Hypothalamus (tissue), 51 donors: ENCODE measurements at places on chromosomes 6 and 20.

DNA sequence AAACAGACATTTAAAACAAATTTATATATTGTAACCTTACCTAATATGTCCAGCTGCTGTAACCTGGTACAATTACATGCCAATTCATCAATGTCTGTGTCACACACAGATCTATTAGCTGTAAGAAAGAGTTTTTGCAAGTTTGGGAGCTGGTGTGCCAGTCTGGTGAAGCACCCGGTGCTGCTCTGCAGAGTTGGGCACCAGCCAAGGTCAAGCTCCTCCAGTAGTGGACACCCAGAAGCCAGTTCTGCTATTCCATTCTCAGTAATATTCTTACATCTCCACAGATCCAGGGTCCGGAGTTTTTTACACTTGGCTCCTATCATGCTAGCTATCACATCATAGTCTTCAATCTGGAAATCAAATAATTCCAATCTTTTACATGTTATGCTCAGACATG is 41.0 kb downstream of the POU3F2 start:
- no peak for DNase-seq

DNA sequence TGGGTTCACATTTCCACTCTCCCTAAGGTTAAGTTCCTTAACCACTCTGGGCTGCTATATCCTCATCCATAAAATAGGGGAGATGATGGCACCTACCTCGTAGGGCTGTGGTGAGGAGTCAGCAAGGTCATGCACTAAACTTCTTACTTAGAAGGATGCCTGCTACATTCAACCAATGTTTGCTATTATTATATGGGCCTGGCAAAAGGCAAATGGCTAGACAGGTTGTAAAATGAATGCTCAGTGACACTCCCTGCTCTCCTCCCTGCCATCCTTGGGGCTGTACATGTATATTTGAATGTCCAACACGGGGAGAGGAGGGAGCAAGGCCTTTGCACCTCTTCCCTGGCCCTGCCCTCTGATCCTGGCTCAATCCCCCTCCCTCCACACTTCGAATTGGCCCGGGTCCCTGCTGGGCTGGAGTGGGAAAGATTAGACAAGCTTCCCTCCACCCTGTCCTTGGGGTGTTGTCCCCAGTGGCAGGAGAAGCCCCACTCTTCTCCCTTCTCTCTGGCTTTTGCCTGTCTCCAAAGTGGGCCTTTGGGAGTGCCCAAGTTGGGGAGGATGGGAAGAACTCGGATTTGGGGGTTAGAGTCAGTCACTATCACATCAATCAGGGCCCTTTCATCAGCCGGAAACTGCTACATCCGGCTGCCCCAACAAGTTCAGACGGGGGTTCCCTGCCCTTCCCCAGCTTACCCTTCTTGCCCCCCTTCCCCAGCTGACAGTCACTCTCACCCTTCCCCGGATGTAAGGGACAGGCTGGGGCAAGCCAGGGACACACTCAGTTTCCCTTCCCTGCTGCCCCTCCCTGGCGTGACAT is 36.3 kb upstream of the VEGFA start:
- DNase-seq, result no peak

- DNase-seq, result no peak
Measured at GRCh38 chr6:144152334-144152900, 2.1 kb downstream of the STX11 start.

DNA sequence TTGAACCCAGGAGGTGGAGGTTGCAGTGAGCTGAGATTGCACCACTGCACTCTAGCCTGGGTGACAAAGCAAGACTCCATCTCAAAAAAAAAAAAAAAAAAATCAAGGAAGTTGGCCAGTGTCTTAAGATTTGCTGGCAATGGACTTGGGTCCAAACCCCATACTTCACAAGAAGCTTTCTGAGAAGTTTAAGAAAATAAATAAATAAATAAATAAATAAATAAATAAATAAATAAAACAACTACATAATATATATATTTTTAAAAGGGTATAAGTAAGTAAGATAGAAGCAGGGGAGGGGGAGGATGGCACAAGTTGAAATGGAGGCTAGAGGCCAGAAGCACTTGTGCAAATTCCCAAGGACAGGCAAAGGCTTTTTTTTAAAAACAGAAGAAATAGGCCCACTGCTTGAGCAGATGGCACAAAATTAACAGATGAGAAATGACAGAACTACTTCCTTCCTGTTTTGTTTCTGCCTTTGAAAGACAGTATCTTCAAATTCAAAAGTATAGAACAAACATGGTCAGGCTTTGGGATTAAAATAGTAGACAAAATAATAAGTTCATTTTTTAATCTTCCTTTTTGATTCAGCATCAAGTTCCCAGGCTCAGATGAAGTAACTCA is 287.7 kb downstream of the ALDH8A1 start:
- no peak for DNase-seq

DNA sequence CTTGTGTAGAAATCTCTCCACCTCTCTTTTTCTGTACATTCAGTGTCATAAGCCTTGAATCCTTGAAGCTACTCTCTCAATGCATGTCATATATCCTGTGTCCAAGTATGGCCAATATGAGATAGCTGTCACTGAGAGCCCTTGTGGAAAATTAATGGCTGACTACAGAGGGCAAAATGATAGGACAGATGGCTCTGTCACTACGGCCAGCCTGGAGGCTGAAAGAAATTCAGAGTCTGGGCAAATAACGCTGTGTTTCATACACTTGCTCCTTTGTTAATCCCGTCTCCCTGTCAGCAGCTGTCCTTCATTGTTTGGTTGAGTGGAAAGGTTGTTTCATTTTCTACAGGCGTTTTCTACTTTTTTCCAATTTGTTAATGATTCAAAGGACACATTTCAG is 70.4 kb upstream of the VGLL2 start:
- no peak for DNase-seq

GRCh38 chr6:53410508-53411258 is 61.9 kb upstream of the ELOVL5 start:
- peak; percentile 21 for DNase-seq

- no peak for DNase-seq
Measured at GRCh38 chr6:64062960-64063683, 427.5 kb downstream of the PHF3 start.

DNA sequence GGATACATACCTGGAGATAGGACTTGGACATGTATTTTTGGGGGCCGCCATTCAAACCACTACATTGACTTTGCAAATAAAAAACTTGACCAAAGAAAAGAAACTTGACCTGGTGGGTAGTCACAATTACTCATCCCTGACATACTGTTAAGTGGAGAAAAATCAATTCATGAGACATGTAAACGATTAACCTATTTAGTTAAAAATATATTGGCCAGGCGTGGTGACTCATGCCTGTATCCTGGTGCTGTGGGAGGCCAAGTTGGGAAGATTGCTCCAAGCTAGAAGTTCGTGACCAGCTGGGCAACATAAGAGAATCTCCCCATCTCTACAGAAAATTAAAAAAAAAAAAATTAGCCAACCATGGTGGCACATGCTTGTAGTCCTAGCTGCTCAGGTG is 2.5 kb upstream of the SRSF12 start:
- no peak for DNase-seq

DNA sequence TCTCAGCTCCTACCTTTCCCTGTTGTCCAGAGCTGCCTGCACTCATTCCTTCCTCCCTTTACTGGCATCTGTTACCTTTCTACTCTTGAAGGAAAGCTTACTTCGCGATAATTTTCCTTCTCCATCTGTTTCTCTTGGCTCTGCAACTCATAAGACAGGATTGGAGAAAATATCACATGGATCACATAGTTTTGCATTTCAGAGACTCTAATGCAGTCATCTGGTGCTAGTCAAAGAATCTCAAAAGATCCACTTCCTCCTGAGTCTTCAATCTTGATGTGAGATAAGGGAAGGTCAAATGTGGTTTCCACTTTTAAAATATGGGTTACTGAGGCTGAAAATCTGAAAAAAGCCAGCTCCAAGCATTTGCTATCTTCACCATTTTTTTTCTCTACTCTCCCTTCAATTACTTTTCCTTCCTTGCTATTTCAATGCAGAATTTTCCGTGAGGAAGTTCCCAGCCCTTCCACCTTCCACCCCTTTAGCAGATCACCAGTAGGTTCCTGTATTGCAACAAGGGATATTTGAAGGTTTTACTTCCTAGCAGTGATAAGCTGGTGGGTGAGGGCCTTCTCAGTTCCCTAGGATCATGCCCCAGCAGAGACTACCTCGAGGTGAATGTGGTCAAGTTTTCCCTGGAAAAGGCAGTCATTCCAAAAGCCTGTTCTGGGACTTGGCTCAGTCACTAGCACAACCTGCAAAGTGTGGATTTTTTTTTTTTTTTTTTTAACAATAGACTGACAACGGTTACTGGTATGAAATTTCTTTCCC is 62.8 kb upstream of the LRRC1 start:
- no peak for DNase-seq

DNA sequence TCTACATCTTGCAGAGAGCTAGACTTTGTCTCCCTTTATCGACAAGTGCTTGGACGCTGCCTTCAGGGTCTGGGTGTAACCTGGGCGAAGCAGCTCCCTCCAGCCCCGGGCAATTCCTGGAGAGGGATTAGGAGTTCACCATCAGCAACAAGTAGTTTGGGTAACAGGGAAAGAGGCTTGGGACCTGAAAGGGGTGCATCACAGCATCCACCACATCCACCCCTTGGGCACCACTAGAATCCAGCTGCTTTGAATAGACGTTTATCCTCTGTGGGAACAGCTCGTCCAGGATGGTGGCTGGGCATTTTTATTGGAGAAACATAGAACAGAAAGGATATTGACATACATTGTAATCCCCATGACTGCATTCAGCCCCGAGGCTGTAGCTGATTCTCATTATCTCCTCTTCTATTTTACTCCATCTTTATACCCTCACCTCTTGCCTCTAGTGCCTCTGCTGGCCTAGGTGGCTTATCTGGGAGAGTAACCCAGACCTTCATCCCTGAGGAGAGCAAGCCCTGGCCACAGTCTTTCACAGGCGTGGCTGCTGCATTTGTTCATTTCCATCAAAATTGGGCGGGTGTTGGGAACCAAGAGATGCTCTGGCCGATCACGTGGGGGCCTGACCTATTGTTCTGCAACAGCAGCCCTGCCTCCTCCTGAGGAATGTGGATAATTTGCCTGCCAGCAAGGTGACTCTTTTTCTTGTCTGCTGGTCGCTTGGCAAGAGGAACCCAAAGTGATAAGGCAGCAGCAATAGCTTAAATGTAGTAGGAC is 109.2 kb upstream of the RALGAPA2 start:
- no peak for DNase-seq

GRCh38 chr6:150685860-150686259 is 86.2 kb downstream of the PLEKHG1 start:
- DNase-seq, result no peak

DNA sequence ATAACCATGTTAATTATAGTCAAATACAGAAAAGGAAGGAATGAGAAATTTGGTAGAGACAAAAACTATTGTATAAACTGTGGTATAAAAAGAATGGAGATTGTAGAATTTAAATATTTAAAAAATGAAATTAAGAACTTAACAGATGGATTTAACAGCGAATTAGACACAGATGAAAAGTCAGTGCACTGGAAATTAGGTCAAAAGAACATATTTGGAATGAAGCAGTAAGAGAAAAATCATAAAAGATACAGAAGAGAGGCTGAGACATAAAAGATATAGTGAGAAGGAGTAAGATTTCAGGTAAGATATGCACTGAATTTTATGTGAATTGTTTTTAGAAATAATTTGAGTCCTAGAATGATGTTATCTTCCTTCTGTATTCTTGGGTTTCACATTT is 14.0 kb downstream of the TSPYL4 start:
- DNase-seq, result no peak

DNA sequence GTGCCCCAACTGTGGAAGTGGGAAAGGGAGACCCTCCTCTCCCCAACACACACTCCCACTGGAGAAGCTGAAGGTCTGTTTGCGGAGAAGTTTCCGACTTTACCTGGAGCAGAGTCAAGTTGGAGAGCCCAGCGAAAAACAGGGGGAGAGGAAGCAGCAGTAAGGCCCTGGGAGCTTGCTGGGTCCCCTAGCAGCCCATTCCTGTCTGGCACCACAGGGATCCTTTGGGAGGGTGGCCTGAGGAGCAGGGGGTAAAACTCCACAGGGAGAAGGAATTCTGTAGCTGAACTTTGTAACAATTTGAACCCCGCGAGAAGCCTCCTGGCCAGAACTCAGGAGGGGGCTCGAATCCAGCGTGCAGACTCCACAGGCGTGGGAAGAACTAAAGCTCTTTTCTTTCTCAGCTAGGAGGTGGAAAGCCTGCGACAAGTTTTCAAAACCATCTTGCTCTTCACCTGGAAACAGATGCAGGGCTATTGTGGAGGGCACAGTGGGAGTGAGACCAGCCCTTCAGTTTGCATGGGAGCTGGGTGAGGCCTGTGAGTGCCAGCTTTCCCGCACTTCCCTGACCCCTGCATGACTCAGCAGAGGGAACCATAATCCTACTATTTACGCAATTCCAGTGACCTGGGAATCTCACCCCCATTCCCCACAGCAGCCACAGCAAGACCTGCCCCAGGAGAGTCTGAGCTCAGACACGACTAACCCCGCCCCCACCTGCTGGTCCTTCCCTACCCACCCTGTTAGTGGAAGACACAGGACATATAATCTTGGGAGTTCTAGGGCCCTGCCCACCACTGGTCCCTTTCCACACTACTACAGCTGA is 25.8 kb downstream of the SERPINB9 start:
- no peak for DNase-seq

GRCh38 chr6:1855890-1856289 is 246.2 kb downstream of the FOXC1 start:
- DNase-seq, result no peak

DNA sequence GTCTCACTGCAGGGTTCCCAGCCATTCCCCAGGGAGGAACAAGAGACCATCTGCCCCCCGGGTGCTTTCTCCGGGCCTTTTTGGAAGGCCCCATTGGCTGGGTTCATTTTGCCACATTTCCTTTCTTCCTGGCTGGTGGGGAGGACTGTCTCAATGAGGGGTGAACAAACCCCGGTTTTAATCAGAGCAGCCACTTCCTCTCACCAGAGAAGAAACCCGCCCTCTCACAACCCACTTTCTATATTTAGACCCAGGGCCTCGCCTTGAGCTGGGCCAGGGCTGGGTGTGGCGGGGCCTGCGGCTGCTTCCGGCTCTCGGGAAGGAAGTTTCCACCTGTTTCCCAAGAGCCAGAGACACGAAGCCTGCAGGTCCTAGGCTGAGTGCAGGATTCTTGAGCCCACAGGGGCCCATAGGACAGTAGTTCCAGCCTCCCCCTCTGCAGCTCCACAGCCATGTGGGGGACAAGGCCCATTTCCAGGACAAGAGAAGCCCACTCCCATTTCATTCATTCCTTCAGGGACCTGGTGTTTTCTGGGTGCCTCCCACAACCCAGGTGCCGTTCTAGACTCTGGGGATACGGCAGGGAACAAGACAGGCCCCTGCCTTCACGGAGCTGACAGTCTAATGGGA is 41.8 kb downstream of the RBM38 start:
- no peak for DNase-seq

DNA sequence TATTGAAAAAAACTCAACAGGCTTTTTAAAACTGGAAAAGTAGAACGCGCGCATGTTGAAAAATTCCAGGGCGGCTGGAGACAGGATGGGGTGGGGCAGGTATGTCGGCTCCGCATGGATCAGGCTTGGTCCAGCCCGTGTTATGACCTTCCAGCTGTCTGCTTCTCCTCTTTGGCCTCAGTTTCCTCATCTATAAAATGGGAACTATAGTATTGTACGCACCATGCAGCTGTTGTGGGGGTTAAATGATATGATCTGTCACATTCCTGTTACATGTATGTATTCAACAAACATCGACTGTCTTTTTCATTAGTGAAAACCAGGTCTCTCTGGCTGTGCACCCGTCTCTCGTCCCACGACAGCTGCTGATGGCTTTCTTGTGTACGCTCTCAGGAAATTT is 18.8 kb downstream of the PHACTR3 start:
- no peak for DNase-seq

- DNase-seq, result no peak
Measured at GRCh38 chr20:43969028-43969447, 54.4 kb downstream of the TOX2 start.

GRCh38 chr6:38225766-38226165 is 406.2 kb downstream of the ZFAND3 start:
- no peak for DNase-seq

GRCh38 chr6:41071923-41072835 is at the start of gene OARD1:
TSS of gene OARD1 (minus strand) at chr6:41072356. CDS start at chr6:41071634, 722 bp downstream.
- peak; percentile 100 for DNase-seq
